GM20000 (cell line): ENCODE measurements at places on chromosomes 11 and 22.

- no peak for DNase-seq
Observed at GRCh38 chr11:119536801-119537200, 113.8 kb upstream of the THY1 start.

DNA sequence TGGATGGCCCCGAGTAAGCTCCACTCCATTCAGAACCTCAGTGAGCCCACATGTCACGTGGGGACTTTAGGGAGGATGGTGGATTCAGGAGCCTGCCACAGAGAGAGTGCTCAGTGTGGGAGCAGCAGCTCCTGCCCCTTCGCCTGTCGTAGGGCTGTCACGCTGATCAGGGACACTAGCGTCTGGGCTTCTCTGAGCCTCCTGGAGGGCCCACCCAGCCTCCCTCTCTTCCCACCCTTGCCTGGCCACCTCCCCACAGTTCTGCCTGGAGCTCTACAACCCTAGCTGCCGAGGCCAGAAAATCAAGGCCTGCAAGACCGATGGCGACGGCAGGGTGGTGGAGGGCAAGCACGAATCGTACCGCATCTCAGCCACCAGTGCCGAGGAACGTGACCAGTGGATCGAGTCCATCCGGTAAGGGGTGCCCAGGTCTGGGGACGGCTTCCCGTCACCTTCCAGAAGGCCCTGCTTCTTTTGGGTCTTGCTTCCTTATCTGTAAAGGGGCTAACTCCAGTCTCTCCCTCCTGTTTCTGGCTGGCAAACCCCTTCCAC lies 29.5 kb downstream of the CYTH4 start:
- DNase-seq = no peak

- DNase-seq = no peak
Observed at GRCh38 chr11:70112017-70112434, 33.9 kb downstream of the ANO1 start.

GRCh38 chr11:133981156-133981555 lies 24.4 kb upstream of the IGSF9B start:
- DNase-seq = no peak

- no peak for DNase-seq
Observed at GRCh38 chr22:47328550-47329243, 566.2 kb downstream of the TBC1D22A start.

DNA sequence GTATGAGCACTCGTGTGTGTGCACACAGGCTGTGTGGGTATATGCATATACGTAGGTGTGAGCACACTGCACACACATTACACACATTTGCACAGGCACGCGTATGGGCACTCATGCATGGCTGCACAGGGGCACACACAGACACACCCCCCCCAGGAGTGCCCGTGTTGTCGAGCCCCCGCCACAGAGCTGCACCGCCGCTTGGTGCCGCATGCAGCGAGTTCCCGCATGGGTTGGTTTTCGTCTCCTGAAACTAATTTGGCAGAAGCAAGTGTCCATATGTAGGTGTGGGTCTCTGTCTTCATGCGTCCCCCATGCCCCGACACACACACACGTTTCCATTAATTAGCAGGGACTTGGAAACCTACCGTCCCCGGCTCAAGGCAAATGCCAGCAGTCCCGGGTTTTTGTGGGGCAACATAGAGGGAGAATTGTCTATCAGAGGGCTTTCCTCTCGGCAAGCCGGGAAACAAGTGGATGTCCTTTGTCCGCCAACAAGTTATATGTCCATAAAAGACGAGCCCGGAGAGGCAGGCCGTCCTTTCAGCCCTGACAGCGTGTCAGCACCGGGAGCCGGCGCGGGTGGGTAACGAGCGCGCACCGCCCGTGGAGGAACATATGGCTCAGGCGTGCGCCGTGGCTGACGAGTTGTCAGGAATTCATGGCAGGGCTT lies 1291.7 kb downstream of the BRD1 start:
- no peak for DNase-seq

DNA sequence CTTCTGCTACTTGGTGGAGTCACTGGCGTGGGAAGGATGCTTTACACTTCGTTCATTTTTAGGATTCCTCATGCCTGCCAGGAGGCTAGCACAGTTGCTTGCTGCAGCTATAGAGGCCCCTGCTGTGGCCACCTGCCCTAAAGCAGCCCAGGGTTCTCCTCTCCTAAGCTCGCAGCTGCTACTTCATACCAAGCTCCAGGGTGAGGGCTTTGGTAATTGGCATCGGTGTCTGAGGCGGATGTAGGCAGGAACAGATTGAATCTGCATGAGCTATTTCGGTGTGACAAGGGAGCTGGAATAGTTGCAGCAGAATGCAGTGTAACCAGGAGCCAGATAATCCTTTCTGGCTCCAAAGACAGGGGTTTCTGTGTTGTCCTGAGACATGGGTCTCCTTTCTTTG lies 133.1 kb downstream of the MICAL2 start:
- DNase-seq = no peak

GRCh38 chr22:39765661-39766060 lies 127.9 kb downstream of the ENTHD1 start:
- DNase-seq = no peak

DNA sequence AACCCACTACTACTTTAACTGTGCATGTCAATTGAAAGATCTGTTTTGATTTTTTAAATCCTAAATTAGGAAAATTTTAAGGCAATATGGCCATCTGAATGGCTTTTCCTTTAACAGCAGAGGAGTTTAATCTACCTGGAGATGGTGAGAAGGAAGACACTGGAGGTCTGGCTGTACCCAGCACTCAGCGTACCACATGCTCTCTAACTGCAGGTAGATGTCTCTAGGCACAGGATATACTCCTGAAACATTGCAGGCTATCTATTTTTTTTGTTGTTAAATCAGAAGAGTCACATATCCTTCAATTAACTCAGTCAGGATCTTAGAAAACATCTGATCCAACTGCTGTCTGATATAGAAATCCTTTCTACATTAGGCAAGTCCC lies 17.3 kb upstream of the CASTOR1 start:
- no peak for DNase-seq

GRCh38 chr22:30949934-30950660 lies 18.5 kb downstream of the MORC2 start:
- DNase-seq = no peak

DNA sequence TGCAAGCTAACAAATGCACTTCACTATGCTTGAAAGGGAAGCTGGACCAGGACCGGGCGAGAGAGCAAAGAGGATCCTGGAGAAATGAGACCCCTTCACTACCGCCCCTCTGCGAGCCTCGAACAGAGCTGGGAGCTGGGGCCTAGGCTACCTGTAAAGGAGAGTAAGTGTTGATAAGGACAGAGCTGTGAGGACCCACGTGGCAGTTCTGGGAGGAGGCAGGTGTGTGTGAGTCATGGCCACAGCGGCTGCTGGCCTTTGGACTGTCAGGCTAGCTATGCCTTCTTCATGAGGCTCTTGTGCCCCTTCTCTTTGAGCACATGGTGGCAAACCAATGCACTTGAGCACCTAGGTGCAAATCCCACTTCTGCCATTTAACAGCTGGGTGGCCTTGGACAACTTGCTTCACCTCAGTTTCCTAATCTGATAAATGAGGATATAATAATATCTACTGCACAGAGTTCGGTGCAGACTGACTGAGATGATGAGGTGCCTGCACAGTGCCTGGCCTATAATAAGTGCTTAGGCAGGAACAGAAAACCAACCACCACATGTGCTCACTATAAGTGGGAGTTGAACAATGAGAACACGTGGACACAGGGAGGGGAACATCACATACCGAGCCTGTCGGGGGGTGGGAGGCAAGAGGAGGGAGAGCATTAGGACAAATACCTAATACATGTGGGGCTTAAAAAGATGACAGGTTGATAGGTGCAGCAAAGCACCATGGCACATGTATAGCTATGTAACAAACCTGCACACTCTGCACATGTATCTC lies 35.3 kb upstream of the KCNJ11 start:
- DNase-seq = no peak

DNA sequence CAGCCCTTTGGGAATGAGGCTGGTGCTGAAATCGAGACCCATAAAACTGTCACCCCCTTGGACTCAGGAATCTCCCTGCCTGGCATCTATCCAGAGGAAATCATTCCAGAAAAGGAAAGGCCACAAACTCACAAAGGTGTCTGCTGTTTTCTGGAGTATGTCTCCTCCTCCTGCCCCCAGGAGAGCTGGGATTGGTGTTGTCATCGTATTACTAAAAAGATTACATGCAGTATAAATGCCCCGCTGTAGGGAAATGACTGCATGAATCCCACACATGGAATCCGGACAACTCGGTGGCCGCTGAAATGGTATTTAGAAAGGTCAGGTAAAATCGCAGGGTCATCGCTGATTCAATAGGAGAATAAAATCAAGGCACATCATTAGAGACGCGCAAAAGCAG lies 18.9 kb upstream of the RFPL3 start:
- DNase-seq = no peak

- no peak for DNase-seq
Observed at GRCh38 chr11:92332986-92333385, 108.4 kb downstream of the FAT3 start.

GRCh38 chr22:26416670-26417276 lies 12.3 kb upstream of the ASPHD2 start:
- no peak for DNase-seq

- DNase-seq = no peak
Observed at GRCh38 chr11:17570034-17570433, 23.0 kb downstream of the OTOG start.

DNA sequence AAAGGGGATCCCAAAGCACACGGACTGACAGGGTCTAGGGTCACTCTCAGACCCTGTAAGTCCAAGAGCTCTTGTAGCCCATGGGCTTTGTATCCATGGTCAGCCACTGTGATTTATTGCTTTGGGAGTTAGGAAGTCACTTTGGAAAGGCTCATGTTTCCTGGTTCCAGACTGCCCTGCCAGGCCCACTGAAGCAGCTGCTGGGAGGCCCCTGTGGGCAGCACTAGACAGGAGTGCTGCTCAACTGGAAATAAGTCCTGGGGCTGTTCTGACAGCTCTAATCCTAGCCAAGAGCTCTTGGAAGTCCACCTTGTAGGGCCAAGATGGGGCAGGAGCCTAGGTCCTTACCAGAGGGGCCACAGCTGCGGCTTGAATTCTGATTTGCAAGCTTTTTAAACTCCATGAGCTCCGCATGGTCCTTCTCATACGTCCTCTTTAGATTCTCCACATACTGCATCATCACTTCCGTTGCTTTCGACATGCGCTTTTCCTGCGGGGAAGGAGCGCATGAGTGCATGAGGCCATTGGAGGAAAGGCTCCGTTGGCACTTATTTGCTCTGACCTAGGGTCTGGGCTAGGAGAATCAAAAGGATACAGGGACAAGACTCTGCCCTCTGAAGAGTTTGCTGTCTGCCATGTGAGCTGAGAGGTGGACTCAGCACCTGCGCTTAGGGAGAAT lies 32.2 kb upstream of the LYVE1 start:
- no peak for DNase-seq

DNA sequence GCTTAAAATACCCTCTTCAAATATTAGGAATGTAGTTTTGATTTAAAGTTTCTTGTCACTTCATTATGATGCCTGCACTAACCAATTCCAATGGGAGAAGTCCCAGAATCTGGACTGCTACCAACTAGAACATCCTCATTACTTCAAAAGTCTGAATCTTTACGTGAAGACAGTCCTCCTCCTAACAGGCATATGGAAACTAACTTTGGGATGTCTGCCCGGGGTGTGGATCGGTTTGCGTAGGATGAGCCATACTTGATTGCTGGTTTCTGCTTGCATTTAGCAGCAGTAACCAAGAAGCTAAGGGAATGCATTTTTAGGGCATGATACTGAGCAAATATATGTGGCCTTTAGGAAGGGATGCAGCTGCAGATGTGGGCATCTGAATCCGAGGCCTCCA lies 177.1 kb downstream of the LRRC4C start:
- DNase-seq = no peak

- DNase-seq = no peak
Observed at GRCh38 chr22:42301077-42301741, 30.8 kb upstream of the TCF20 start.

GRCh38 chr11:71117311-71117710 lies 135.1 kb downstream of the SHANK2 start:
- DNase-seq = no peak
